Activated T-cell treated with anti-CD3 and anti-CD28 coated beads, Interleukin-2, amount 50 U/mL, for 72 hours (primary cell): ENCODE measurements at places on chromosomes 16 and 17. TPM values are rescaled to one million over a fixed set of nuclear protein-coding genes. Genes with fewer than 3 reads are reported as not detected.

DNA sequence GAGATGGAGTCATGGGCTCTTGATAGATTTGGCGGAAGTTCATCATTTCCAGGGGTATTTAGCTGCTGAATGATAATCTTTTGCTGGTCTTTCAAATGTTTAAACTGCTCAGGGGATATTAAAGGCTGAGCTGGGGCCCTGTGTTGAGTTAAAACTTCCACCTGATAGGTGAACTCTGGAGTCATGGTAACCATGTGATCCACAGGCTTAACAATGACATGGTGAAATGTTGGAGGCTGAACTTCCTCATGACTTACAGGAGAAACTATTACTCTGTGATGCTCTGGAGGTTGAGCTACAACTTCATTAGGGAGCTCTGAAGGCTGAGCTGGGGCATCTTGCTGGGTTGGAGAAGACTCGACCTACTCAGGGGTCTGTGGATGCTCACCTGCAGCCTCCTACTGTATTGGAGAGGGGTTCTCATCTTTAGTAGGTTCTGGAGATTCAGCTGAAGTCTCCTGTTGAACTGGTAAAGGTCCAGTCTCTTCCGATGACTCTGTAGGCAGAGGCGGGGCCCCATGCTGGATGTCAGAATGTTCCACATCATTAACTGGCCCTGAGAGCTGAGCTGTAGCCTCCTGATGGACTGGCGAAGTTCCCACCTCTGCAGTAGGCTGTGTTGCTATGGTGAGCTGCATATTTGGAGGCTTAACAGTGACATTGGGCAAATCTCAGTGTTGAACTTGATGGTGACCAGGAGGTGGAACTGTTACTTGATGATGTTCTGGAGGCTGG lies 24.2 kb downstream of the RDM1 start:
- no peak for DNase-seq

- DNase-seq, result no peak
Observed at GRCh38 chr16:16018705-16019104, 69.3 kb downstream of the ABCC1 start.

DNA sequence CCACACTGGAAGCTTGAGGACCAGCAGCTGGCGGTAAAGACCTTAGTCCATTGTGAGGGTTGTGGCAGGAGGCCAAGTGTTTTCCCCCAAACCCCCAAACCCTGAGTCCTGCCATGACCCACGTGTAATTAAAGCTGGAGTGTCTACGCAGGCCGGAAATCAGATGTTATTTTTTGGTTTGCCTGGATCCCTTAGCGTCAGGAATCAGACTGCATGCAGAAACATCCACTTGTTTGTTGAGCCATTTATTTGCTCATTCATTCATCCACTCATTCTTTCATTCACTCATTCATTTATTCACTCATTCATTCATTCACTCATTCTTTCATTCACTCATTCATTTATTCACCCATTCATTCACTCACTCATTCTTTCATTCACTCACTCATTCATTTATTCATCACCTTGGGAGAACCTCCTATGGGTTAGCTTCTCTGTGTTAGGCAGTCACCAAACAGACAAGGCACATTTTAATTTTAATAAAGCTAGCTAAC lies 313.1 kb downstream of the MAF start:
- no peak for DNase-seq

- DNase-seq, result no peak
Observed at GRCh38 chr17:67733449-67733848, 15.7 kb downstream of the NOL11 start.

- no peak for DNase-seq
Observed at GRCh38 chr17:82930043-82930923, 90.5 kb upstream of the ZNF750 start.

Gene DNAAF8
- total RNA-seq, result 0.48 TPM

DNA sequence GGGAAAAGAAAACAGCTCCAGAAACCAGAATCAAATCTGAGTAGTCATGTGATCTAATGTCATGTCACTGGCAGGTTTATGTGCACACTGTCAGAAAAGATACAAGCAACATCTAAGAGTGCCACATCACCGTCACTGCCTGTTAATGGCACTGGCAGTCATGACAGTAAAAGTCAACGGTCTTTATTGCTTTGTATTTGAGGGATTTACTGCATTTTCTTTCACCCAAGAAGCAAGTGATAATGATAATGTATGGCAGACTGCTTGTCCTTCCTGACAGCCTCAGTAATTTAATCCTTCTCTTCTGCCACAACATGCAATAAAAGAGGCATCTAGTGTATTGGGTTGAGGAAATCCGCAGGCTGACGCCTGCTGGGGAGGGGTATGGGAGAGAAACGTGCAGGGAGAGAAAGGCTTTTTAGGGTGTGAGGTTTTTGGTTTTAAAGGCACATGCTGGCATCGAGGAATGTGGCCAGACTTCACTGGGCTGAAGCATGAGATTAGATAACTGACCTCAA lies 92.4 kb downstream of the RPGRIP1L start:
- no peak for DNase-seq

- no peak for DNase-seq
Observed at GRCh38 chr17:74276541-74277009, 2.5 kb downstream of the DNAI2 start.

Gene TLCD1
- total RNA-seq, result 9.0 TPM

GRCh38 chr17:16873174-16874035 lies 98.5 kb downstream of the TNFRSF13B start:
- DNase-seq, result peak; percentile 57

DNA sequence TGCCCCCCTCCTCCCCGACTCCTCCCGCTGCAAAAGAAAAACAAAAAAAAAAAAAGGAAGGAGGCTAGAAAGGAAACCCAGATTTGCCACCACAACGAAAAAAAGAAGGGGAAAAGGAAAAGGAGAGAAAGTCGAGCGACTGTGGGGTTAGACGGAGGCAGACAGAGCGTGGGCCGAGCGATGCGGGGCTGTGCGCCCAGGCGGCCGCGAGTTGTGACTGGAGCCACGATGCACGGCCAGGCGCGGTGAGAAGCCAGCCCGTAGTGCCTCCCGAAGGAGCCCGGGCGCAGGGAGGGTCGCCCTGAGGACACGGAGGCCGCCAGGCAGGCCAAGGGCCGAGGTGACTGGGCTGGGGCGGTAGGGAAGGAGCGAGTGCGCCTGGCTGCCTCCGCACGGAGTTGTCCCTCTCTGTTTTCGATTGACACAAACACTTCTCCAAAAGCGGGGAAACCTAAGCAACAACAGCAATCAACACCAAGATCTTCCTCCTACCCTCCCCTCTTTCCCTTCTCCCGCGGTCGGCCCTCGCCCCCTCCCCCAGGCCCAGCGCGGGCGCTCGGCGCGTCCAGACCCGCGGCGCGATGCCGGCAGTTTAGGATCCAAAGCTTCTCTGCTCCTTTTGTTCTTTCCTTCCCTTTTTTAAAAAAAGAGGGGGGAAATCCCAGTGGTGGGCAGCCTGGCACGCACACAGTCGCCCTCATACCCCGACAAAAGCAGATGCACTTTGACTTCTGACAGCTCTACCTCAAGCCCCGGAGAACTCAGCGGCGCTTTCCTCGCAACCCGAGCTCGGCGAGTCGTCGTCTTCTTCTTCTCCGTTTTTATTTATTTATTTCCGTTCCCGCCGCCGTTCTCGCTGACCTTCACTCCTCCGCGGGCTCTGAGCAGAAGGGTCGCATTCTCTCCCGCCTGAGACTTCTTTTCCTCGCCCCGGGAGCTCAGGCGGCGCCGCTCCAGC lies at the start of gene LHX1:
LHX1 (plus strand) TSS at position 475 of the 958 bp plus-strand sequence. CDS start 723 bp downstream, outside the sequence.
- no peak for DNase-seq

Gene THRA
- total RNA-seq, result 14.7 TPM

GRCh38 chr16:81634380-81635062 lies 144.6 kb upstream of the PLCG2 start:
- no peak for DNase-seq

- DNase-seq, result no peak
Observed at GRCh38 chr16:75372236-75372856, 61.0 kb downstream of the CFDP1 start.

GRCh38 chr17:17493249-17493985 lies 2.8 kb downstream of the RASD1 start:
- no peak for DNase-seq

GRCh38 chr16:47043200-47043599 lies 69.7 kb upstream of the DNAJA2 start:
- DNase-seq, result no peak

Gene ZNF267
- 151 TPM for total RNA-seq

DNA sequence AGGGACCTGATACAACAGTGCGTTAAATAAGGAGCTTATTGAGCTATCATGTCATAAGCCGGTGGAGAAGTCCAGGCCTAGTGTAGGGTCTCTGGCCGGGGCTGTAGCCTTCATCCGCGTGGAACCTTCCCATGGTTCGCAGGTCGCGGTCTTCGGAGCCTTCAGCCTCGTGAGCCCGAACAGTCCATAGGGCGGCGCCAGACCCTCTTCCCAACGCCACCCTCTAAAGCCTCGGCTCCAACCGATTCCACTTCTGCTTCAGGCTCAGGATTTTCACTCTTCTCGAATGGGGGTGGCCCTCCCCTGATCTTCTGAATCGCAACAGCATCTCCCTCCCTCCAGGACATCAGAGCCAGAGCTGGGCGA lies 10.3 kb upstream of the BRCA1 start:
- DNase-seq, result no peak

- no peak for DNase-seq
Observed at GRCh38 chr17:1156864-1157263, 22.9 kb downstream of the ABR start.

Gene TRIM47
- total RNA-seq, result 24.1 TPM

GRCh38 chr16:89765292-89765830 lies 44.0 kb downstream of the ZNF276 start:
- no peak for DNase-seq

GRCh38 chr16:10589109-10589508 lies 8.7 kb upstream of the EMP2 start:
- DNase-seq, result no peak

- DNase-seq, result peak; percentile 88
Observed at GRCh38 chr17:41547921-41548843, 20.1 kb upstream of the KRT19 start.

- DNase-seq, result no peak
Observed at GRCh38 chr16:35678-36305, 17.6 kb downstream of the POLR3K start.

DNA sequence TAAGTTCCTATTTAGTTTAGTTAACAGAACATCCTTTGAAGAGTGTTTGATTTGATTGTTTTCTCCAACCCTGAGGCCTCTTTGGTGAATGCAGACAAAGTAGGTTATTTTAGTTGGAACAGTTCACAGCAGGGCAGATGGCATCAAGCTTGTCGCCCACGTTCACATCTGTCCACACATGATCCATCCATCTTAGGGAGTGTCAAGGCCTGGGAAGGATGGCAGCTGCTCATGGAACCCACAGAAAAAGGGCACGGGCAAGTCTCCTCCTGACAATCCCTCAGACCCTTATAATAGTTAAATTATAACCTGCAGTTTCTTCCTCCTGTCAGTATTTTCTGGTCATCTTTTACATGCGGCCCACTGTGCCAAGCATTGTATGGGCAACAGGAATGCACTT lies 60.2 kb downstream of the KNOP1 start:
- no peak for DNase-seq

DNA sequence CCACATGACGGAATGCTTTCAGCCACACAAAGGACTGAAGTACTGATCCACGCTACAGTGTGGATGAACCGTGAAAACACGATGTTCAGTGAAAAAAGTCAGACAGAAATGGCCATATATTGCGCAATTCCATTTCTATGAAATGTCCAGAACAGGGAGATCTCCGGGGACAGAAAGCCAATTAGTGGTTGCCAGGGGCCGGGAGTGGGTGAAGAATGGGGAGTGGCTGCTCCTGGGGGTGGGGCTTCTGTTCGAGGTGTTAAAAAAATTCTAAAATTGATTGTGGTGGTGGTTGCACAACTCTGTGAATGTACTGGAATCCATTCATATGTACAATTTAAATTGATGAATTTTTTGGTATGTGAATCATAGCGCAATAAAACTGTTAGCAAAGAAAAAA lies 154.8 kb upstream of the HSBP1 start:
- no peak for DNase-seq

DNA sequence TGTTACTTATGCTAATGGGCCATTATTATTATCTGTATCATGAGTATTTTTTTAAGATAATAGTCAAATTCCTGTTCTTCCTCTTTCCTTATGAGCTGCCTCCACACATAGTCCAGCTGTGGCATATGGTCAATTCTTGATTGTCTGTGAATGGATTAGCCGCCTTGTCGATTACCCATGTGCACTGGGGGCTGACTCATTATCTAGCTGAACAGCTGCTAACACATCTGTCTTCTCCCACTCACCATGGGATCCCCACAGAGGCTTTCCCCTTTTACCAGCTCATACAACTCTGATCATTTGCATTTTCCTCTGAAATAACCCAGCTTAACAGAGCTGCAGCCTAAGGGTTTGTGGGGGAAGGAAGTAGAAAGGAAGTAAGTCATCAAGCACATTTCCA lies 915.0 kb downstream of the CDH11 start:
- DNase-seq, result no peak

Gene RASD1
- 1.6 TPM for total RNA-seq

GRCh38 chr17:68491381-68492231 lies 20.6 kb upstream of the PRKAR1A start:
- DNase-seq, result no peak

Gene WWOX
- total RNA-seq, result 21.2 TPM

GRCh38 chr16:24700549-24701392 lies 28.7 kb upstream of the TNRC6A start:
- DNase-seq, result no peak

- no peak for DNase-seq
Observed at GRCh38 chr16:57185446-57185944, 344 bp downstream of the PSME3IP1 start.

- no peak for DNase-seq
Observed at GRCh38 chr17:77497578-77497934, 356.8 kb downstream of the SEC14L1 start.

GRCh38 chr17:39755554-39756379 lies 18.0 kb downstream of the GRB7 start:
- peak; percentile 42 for DNase-seq

Gene TOM1L1
- 1.00 TPM for total RNA-seq
